Pons (tissue), 1 donor: ENCODE measurements at places on chromosomes 16 and 17.

DNA sequence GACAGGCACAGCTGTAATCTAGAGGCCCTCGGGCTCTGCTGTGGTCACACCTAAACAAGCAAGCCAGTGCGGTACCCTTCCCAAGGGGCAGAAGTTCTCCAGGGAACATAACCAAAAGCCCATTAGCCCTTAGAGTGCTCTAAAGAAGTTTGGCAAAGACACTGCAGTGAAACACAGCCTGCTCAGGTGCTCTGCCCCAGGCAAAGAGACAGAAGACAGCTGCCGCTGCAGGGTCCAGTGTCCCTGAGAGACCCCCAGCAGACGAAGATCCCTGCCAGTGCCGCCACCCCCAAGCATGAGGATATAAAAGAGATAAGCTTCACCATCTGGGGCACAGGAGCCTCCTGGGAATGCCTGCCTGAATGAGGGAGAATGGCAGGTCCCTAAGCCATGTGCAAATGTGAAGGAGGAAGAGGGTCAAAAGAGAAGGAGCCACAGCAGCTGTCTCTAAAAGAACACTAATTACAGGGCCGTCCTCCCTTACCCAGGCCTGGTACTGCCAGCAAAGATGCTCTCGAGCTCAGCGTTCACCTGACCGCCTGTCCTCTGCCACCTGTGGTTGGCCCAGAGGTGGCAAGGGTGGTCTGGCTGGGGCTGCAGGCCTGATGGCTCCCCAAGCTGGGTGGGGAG lies 29.7 kb downstream of the CUEDC1 start:
- DNase-seq, result no peak

DNA sequence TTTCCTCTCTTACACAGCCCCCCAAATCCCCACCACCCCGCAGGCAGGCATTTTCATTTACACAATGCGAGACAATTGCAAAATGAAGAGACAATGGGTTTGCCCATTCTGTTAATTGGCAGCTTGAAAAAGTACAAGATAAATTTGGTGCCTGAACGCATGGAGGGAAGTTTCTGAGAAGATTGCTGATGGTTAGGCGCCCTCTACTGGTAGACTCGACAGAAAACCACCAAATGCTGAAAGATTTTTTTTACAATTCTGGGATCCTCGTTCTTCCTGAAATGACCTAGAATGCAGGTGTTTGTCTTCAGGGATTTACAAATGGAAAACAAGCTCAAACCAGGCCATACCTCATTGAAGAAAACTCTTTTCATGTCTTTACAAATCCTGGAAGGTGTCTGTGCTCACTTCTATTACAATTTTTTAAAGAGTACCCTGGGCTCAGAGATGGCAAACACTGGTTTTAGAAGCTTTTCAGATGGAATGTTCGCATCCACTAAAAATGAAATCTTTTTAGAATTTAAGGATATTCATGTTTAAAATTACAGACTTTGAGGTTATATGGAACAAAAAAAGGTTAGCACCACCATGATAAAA lies 338.5 kb downstream of the PMP22 start:
- DNase-seq, result peak; percentile 65

DNA sequence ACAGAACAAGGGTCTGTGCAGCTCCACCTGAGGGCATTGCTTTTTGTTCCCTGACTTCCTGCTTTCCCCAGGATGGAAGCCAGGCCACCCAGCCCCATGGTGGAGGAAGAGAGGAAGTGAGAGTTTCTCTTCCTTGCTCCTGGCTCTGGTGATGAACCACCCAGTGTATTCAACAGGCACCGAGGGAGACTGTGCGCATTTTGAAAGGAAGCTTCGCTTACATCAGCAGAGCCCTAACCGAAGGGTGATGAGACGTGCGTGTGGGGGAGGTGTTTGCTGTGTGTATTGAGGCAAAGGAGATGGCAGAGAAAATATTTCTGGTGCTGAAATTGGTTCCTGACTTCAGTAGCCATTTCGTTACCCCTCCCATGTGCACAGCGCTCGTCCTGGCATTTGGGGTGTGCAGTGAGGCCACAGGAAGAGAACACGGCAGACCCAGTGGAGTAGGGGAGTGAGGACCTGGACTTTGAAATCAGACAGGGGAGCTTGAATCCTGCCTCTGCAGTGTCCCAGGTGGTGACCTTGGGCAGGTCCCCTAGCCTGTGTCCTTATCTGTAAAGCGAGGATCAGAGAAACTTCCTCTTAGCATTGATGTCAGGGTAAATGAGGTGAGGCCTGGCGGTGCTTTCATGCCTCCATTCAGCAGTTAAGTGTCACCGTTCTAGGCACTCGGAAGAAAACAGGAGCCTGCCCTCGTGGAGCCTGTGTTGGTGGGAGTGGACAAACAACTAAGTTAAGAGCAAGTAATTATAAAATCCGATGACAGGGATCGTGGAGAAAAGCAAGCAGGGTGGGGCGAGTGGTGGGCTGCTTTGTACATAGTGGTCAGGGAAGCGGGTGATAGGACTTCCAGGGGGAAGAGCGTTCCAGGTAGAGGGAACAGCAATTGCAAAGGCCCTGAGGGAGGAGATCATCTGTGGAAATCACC lies 7.4 kb downstream of the CMIP start:
- peak; percentile 75 for DNase-seq

DNA sequence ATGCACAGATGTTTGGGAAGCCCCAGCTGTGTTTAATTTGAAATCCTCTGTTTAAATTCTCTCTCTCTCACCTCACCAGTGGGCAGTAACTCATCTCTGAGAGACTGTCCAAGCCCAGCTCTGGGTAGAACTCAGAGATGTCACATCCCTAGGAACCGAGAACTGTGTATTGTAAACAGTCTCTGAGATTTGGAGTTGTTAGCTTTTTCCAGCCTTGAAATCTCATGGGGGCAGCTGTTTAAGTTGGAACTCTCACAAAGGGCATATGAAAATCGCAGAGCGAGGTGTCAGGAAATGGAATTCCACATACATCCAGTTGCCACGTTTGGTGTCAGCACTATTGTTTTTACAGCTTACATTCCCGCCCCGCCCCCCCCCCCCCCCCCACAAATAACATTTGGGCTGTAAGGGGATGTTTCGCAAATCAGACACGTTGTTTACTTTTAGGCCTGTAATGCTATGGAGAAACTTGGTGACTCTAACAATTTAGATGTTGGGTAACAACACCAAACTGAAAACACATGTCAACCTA lies 34.3 kb downstream of the VPS35L start:
- no peak for DNase-seq

DNA sequence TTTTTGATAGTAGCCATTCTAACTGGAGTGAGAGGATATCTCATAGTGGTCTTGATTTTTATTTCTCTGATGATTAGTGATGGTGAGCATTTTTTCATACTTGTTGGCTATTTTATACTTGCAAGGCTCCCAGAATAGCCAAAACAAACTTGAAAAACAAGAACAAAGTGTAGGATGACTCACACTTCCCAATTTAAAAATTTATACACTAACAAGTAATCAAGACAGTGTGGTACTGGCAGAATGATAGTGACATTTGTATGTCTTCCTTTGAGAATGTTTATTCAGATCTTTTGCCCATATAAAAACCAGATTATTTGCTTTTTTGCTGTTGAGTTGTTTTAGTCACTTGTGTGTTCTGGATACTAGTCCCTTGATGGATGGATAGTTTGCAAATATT lies 17.8 kb downstream of the SPECC1 start:
- DNase-seq, result no peak

DNA sequence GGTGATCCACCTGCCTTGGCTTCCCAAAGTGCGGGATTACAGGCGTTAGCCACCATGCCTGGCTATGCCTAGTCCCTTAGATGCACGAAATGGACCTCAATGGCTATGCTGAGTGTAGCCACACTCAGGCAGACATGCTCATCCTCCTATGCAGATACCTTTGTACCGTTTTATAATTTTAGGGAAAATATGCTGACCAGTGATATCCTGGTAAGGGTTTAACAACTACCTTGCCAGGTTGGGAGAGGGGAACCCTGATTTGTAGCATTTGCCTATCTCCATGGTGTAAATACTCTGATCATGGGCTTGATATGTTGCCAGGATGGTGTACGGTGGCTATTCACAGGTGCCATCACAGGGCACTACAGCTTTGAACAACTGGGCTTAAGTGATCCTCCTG lies 6.9 kb upstream of the SNF8 start:
- DNase-seq, result no peak

DNA sequence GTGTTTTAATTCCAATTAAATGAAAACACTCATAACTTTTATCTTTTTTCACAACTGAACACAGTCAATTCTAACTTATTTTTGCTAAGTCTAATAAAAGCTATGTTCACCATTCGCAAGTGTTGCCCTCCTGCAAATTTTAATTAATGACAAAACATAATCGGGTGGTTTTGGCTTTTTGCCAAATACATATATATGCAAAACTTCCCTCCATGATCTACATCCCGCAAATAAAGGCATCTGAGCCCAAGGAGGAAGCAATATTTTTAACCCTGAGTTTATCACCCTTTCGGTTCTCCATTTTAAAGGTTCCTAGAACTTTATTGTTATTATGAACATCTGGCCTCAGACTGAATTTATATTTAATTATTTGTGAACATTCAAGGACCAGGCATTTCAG lies 507.9 kb downstream of the CDH13 start:
- no peak for DNase-seq

DNA sequence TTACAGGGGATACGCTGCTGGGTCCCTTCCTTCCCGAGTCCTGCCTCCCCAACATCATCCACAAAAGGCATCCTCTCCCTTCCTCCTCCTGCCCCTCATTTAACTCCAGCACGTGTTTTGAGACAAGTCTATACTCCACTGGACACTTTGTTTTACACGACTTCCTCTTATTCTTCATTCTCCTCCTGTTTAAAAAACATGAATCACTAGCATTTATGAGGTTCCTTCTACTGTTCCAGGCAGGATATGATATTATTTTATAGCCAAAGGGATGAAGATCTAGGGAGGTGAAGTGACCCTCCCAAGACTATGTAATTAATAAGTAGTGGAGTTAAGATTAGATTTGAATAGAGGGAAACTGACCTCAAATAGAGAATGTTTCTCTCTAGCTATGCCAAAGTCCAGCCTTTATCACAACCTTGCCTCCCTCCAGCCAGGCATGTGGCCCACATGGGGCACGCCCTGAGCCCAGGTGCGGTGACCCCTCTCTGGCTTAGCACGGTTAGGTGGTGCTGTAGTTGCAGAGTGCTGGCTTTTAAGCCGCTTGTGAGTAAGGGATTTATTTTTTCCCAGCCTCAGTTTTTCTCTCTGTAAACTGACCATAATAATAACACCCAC lies 1.3 kb upstream of the HSD17B2 start:
- no peak for DNase-seq

GRCh38 chr17:81734405-81735263 lies 22.6 kb downstream of the SLC25A10 start:
- DNase-seq, result no peak

DNA sequence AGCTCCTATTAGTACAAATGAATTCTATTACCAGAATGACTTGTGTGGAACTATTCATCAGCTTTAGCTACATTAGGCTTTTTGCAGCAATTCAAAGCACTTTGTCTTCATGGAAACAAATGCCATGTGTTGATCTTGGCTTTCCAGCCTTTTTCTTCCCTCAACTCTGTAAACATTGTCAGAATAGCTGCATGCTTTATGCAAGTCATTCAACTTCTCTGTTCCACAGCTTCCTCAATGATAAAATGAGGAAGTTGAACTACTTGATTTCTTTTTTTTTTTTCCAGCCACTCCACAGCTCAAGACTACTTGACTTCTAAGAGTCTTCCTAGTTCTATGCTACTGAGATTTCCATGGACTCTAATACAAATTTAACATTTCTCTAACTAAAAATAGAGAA lies 41.1 kb downstream of the KIAA0753 start:
- peak; percentile 95 for DNase-seq

DNA sequence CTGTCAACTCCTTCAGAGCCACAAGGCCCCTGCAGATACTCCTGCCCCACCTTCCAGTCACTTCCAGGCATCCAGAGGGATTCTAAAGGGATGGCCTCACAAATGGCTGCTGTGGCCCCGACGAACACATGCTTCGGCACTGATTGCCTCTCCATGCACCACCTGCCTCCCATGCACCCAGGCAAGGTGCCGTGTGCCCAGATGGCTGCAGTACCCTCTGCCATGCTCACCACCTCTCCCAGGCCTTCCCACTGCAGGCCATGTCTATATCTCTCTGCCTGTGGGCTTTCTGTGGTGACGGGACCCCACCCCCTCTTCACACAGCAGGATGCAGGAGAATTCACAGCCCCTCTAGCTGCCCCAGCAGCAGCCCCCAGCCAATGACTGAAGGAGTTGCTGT lies 27.9 kb upstream of the LYRM9 start:
- no peak for DNase-seq
